ENCODE measurements at places on chromosomes 5 and 9.

- no peak for DNase-seq
Measured at GRCh38 chr5:91562922-91563321, 179.8 kb upstream of the ARRDC3 start.

DNA sequence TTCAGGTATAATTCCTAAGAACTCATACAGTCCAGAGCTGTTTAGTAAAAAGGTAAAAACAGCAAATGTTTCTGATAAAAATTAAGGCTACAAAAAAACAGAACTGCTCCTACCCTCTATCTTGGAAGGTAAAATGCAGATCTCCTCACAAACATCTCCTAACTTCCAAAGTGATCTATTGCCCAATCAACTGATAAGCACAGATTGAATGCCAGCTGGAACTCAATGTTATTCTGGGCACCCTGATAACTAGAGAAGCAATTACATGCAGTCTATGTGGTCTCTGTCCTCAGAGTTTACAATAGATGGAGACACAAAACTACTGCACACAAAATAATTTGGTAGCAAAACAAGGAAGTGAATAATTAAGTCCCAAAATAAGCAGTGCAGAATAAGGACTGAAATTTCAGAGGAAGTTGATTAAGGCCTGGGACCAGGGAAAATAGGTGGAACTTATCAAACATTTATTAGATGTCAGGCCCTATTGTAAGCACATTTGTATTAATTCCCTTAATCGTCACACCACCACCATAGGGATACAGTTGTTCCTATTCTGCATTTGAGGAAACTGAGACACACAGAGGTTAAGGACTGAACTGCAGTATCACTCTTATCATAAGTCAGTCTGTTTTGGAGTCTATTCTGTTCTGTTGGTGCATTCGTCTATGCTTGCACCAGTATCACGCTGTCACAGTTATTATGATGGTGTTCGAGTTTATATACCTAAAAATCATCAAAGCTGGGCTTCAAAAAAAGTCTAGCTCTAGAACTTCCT lies 102.2 kb upstream of the TARS1 start:
- DNase-seq: no peak

DNA sequence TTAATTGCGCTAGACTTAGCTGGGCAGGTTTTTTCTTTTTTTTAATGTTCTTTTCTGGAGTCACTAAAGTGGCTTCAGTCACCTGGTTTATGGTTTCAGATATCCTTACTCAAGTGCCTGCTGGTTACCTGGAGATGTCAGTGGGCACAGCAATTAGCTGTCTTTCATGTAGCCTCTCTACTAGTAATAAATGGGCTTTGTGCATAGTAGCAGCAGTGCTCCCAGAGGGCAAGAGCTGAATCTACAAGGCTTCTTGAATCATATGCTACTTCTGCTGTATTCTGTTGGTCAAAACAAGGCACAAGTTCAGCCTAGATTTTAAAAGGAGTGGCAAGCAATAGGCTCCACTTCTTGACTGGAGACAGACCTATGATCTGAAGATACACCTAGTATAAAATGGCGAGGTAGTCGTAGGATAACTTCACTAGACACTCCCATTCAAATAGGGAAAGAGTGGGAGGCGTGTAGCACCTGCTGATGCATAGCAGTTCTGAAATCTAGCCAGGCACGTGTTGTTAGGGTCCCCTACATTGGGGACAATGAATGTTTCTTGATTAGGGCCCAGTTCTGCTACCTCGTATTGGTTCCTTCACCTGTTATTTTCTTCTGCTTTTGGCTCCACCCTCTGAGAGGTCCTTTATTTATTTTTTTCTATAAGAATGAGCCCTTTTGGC lies 7.0 kb downstream of the SCAMP1 start:
- DNase-seq: no peak

- peak; percentile 100 for DNase-seq
Measured at GRCh38 chr5:134225780-134226440, at the start of gene PPP2CA. Gene PPP2CA (minus strand): TSS chr5:134226073. CDS start chr5:134225861, 212 bp downstream.

DNA sequence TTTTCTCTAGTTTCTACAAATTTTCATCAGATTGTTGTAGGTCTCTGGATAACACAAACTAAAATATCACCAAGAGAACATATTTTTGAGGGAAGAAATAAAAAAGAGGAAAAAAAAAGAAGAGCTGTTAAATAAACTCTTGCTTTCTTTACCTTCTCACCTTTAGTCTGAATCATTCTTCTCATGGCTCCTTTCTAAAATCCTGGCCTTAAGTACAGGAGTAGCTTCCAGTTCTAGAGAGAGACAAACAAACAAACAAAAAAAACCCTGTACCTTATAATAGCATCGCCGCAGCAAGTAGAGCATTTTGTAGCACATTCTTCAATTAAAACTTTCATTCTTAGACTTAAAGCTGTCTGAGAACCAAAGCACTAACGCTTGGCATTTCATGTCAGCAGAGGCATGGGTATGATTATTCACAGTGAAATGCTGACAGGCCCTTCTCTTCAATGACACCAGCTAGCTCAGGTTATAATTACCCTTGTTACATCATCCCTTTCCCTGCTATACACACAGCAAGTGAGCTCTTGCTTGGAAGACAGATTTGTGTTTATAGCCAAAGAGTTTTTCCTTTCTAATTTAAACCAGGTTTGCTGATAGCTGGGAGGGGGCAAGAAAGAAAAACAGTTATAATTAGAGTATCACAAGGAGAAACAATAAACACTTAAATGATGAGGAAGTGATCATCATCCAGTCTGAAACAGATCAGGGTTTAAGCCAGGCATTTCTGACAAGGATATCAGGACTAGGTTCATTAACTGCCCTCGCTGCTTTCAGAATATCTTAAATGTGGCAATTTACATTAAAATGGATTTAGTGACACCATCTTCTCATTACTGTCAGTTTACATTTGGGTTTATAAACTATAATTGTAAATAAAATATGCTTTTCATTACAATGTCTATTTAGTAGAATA lies 510.9 kb upstream of the ZNF608 start:
- no peak for DNase-seq

DNA sequence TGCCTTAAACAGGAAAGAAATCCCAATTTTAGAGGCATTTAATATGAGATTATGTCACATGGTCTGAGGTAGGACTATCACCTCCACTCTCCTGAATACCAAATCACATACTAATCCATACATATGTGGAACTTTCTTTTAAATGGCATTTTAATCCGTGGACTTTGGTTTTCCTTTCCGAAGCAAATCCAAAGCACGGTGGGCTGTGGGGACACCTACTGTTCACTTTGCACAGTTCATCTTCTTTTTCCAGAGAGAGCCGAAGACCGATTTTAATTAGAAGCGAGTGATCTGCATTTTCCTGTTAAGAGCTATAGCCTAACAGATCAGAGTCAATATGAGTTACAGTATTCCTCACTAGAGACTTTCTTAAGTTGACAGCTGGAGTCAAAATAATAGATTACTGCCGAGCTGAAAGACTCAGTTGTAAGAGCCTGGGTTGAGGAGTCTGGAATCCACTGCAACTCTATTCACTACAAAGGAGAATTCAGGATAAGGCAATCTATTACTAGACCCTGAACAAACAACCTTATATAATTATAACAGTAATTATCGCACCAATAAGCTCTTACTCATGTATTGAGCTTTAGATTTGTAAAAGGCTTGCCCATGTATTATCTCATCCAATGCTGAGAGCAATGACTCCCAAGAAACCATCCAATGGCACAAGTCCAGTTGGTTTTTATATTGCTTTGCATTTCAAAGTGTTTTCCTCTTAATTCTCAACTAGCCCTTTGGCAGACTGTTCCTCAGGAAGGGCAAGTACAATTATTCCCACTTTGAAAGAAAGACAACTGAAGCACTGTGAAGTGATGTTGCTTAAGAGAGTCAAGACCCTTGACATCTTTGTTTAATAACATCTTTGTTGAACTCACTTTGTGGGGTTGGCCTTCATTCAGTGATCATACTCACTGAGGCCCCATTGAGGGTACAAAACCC lies 144.7 kb downstream of the TRPM6 start:
- peak; percentile 37 for DNase-seq

DNA sequence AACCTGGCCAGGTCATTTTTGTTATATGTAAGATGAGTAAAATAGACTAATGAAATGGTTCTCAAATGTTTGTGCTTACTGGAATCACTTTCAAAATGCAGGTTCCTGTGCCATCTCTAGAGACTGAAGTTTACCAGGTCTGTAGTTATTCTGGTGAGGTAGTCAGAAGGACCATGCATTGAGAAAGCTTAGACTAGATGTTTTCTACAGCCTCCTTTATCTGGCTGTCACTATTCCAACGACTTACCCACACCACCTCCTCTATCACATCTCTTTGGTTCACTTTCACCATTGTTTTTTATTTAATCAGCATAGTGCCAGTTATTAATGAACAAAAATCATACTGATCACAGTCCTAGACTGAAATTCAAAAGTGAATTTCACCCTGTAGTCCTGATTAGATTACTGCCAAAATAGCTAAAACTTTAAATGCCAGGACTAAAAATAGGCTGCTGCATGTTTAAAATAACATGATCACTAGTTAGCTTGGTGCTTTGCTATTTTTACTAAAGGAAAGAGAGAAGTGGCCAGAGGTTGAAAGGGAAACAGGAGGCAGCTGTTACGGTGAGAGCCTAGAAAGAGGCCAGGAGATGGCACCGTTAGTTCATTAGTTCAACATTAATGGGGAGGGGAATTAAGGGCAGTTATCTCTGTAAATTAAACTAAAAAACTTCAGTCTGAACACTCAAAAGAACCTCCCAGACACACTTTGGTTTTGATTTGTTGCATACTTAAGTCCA lies 13.9 kb upstream of the FNIP1 start:
- DNase-seq: no peak

GRCh38 chr9:123217128-123217654 lies 51.2 kb downstream of the STRBP start:
- DNase-seq: no peak

GRCh38 chr9:34124099-34124498 lies 2.4 kb downstream of the DCAF12 start:
- no peak for DNase-seq

- no peak for DNase-seq
Measured at GRCh38 chr5:65024681-65025080, 256.0 kb downstream of the CWC27 start.

- no peak for DNase-seq
Measured at GRCh38 chr5:117337064-117337749, 762.6 kb upstream of the SEMA6A start.

GRCh38 chr9:81002242-81002641 lies 687.1 kb downstream of the TLE1 start:
- no peak for DNase-seq

GRCh38 chr9:103700195-103700962 lies 393.7 kb upstream of the SMC2 start:
- no peak for DNase-seq

- no peak for DNase-seq
Measured at GRCh38 chr5:4019009-4019769, 423.6 kb downstream of the IRX1 start.

- no peak for DNase-seq
Measured at GRCh38 chr5:139120521-139120920, 77.6 kb downstream of the SIL1 start.

DNA sequence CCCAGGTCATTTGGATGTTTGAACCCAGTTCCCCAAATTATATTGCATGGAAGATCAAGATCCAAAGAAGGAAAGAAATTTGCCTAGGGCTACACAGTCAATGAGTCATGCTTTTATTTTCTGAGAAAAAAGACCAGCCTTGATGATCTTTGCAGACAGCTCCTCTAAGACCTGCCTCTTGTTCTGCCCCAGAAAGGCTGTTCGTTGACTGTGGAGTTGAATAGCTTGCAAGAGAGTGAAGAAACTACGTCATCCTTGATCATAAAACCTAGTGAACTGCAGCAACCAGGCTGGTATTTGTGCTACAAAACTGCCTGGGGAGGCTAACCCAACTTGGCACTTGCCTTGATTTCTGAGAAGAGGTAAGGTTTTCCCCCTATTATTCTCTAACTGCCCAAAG lies 263.9 kb downstream of the PAPPA start:
- no peak for DNase-seq

- DNase-seq: peak; percentile 68
Measured at GRCh38 chr5:16855485-16855884, 80.6 kb downstream of the MYO10 start.

- no peak for DNase-seq
Measured at GRCh38 chr5:154356020-154356655, 89.7 kb upstream of the SAP30L start.

GRCh38 chr9:100413839-100414420 lies 13.0 kb upstream of the MSANTD3 start:
- no peak for DNase-seq

- no peak for DNase-seq
Measured at GRCh38 chr5:163889369-163889768, 383.9 kb downstream of the MAT2B start.

GRCh38 chr9:126894052-126894603 lies 20.5 kb upstream of the RALGPS1 start:
- DNase-seq: no peak

DNA sequence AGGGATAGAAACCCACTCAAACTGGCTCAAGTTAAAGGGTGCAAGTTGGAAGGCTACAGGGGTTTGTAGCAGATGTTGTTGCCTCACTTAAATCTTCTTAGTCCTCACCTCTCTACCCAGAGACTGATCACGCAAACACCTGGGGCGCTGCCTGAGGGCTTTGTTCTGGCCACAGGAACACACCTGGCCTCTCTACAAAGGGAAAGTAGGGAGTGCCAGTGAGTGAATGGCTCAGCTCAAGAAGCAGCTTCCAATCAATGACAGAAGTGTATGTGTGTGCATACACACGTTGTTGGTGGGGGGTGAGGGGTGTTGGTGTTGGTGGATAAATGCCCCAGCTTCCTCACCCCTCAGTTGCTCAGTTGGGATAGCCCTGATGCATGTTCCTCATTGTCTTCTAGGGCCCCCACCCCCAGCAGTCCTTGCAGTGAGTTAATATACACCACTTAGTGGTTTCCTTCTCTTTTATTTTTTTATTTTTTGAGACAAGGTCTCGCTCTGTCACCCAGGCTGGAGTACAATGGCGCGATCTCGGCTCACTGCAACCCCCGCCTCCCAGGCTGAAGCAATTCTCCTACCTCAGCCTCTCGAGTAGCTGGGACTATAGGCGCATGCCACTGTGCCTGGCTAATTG lies 30.6 kb upstream of the CTNNA1 start:
- DNase-seq: no peak
